Central memory CD4-positive, alpha-beta T cell (primary cell): ENCODE measurements at places on chromosomes 7 and 10.

DNA sequence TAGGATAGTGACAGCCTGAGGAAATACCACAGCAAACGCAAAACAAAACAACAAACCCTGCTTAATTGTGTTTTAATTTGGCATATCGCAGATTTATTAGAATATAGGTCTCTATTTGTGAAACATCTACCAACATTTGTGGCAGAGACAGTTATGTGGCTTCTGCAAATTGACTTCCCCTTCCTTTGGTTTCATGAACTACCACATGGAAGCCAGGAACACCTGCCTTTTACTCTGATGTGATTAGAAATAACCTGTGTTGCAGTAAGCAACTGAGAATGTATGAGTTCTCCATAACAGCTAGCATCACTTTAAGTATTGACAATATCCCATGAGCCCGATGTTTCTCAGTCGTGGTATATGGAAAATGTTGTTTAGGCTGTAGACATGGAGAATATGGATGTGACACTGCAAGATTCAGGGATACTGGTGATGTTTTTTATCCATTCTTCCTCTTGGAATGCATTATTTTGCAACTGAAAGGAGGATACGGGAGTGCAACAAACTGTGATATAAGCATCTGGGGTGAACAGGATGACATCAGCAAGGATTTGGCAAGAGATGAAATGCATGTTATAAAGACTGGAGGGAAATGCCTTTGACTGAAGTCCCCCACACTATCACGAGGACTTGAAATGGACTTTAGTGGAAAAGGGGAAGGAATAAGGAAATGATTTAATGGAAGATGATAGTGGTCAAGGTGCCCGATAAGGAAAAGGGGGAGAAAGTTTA is 95.9 kb downstream of the CUBN start:
- peak; percentile 3 for DNase-seq

DNA sequence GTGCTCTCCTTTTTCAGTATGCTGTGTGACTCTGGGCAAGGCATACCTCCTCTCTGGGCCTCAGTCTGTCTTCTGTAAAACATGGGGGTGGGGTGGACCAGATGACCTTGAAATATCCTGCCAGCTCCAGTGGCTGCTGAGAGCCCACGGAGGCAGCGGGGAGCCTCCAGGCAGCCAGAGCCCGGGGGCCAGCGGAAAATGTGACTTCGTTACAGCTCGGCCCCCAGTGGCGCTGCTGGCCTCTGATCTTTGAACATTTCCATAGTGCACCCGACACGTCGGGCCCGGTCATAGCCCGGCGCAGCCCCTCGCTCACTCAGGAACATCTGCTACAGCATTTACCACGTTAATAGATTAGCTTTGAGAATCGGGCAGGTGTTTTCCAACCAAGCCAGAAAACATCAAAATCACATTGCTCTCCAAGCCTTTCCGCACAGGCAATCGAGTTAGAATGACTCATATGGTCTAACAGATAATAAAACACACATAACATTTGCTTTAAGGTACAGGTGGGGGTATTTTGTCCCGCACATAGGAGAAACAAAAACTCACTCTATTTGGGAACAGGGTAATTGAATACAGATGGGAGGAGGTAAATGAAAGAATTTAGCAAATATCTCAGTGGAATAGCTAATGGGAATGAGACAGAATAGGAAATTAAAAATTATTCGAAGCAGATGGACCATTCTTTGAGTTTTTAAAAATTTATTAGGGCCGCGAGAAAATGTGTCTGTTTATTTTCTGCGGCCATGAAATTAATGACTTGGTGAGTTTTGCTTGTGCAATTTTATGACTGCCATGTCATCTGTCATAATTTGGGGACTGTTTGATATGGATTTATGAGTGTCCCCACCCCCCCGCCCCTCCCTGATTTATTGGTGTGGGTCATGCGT is 26.3 kb upstream of the COMTD1 start:
- DNase-seq = no peak

- no peak for DNase-seq
Observed at GRCh38 chr7:144527051-144527471, 123.6 kb upstream of the NOBOX start.

GRCh38 chr7:148191391-148192065 is 399.0 kb upstream of the C7orf33 start:
- no peak for DNase-seq

GRCh38 chr7:47179812-47180515 is 401.9 kb downstream of the TNS3 start:
- no peak for DNase-seq

DNA sequence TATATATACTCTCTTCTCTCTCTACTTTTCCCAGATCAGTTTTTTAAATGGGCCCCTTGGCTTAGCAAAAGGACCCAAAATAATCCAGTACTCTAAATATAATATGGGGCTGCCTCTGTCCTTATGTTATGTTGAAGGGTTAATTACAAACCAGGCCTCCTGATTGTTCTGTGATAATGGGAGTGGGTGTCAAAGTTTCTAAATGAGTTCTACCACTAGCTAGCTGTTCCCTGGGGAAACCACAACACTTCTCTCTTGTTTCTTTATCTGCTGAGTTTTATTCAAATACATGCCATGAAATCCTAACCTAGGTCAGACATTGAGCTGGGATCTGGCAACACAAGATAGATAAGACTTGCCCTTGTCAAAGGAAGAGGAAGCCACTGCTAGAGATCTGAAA is 3.8 kb downstream of the HTR5A start:
- no peak for DNase-seq

- no peak for DNase-seq
Observed at GRCh38 chr10:83880252-83880791, 259.0 kb upstream of the GHITM start.

DNA sequence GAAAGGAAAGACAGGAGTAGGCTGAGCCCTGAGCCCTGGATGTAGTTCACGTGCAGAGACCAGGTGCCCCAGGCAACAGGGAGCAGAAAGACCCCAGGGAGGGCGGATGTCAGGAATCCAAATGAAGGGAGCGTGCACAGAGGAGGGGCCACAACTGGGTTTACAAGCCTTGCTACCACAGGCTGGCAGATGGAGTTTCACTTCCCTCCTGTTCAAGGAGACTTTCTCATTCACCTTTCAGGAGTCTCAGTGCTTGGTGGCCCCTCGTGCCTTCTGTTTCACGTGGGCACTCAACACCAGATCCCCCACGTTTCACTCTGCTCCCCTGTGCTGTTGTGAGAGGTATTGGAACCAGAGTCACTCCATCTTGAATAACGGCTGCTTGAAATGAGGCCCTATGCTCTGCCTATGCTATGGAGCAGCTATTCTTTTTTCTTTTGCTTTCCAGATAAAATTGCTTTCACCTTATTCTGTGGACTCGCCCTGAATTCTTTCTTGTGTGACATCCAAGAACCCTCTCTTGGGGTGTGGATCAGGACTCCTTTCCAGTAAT is 601.4 kb upstream of the IGFBP3 start:
- DNase-seq = no peak

DNA sequence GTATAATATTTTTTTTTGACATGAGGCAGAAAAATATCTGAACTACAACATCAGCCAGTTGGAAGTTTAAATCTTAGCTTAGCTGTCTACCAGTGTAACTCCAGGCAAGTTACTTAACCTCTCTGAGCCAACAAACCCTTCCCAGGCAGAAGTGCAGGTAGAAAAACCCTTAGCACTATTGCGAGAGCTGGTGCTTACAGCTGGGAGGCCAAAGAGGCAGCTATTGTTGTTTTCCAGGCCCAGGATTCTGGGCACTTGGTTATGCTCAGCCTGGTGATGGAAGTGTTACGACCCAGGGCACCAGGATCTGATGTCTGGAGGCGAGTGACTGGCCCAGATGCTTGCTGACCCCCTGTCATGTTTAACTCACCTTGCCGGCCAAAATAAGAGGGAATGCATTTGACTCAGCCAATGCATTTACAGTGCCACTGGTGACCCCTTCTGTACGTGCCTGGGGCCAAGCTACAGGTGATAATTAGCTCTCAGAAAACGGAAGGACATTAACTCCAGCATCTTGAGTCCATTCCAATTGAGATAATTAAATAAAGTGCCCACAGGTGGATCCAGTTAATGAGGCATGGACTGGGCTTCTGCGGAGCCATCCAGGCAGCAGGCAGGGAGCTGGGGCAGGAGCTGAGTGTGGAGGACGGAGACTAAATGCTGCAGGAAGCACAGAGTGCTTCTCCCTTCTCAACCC is 126.5 kb upstream of the HABP2 start:
- DNase-seq = no peak

- DNase-seq = no peak
Observed at GRCh38 chr7:14698239-14698638, 204.3 kb downstream of the DGKB start.

DNA sequence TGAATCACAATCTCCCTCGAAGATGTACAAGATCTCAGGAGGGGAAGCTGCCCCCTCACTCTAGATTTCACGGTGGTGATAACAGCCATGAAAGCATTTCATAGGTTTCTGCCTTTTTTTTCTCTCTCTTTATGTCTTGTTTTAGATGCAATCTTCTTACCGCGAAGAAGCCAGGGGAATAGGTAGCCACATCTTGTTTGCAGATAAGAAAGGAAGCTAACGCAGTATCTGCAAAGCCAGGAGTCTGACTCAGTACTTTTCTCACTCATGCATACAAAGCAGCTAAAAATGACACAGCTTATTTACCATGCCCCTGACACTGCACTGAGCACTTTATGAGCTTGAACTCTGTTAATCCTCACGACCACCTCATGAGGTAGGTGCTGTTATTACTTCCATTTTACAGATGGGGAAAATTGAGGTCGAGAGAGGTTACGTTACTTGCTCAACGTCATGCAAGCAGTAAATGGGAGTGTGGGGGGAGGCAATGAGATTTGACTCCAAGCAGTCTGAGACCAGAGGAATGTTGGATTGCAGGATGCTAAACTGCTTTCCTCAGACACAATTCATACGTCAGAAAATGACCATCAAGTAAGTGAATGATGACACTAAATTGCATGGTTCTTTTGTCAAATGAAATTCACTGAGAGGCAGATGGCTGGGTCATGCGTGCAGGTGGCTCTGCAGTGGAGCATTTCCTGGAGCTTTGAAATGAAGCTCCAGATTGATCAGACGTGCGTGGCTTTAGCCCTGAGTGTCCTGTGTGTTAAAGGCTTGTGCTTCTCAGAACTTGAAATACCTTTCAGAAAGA is 3.3 kb downstream of the MAP3K8 start:
- DNase-seq = peak; percentile 69

DNA sequence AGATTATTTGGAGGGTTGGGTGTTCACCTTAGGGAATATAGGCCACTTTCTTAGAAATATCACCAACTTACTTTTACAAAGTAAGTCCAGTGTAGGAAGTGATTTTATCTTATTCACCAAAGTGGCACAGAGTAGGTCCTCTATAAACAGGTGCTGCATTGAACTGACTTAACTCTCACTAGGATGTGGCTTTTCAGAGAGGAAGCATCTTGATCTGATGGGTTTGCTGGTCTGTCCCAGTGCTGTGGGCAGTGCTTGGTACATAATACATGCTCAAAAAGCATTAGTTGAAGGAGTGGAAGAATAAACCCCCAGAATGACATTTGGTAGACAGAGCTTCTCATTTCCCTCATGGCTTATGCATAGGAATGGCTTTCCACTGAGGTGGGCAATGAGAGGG is 334.7 kb downstream of the LRMDA start:
- DNase-seq = no peak

GRCh38 chr7:158476331-158476932 is 111.2 kb downstream of the PTPRN2 start:
- DNase-seq = no peak

DNA sequence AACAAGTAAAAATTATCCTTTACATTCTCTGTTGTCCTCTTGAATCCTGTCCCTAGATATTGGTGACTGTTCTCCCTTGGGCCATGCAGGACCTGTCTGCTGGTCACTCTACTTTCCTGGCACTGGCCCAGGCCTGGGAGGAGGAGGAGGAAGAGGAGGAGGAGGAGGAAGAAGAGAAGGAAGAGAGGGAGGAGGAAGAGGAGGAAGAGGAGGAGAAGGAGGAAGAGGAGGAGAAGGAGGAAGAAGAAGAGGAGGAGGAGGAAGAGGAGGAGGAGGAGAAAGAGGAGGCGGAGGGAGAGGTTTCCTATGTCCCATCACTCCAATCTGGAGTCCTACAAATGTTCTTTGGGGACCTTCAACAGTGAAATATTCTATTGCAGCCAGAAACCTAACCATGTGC is 97.3 kb upstream of the NAMPT start:
- no peak for DNase-seq

DNA sequence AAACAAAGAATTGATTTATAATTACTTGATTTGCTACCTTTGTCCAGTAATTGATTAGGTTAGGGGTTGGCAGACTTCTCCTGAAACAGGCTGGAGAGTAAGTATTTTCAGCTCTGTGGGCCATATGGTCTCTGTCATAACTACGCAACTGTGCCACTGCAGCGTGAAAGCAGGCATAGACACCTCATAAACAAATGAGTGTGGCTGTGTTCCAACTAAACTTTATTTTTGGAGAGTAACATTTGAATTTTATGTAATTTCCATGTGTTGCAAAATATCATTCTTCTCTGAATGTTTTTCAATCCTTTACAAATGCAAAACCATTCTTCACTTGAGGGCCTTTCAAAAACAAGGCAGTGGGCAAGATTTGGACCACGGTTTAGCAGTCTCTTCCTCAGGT is 76.9 kb downstream of the GALNT17 start:
- DNase-seq = no peak

DNA sequence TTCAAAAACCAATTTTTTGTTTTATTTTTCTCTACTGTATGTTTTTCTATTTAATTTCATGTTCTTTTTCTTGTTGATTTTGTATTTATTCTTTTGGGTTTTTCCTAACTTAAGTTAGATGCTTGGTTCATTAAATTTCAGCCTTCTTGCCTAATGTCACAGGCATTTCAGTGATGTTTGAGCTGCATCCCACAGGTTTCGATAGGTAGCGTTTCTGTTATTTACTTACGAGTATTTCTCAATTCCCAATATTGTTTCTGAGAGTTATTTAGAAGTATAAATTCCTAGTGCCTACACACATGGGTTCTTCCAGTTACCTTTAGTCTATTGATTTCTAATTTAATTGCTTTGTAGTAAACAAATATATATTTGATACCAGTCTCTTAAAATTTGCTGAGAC is 18.2 kb downstream of the PROSER2 start:
- DNase-seq = no peak

DNA sequence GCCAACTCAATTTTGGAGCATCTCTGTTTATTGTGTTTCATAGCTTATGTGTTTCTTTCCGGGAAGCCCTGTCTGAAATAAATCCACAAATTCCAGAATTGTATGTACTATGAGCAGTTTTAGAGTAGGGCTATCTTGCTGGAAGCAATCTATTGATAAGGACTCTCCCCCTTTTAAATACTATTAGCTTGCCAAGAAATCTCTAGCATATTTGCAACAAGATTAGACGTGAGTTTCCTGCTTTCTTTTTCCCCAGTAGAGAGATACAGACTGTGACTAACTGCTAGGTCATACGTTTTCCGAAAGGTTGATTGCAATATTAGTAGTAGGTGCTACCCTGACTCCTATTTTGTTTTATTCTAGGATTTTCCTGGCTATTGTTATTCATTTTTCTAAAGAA is 277.0 kb downstream of the MALRD1 start:
- DNase-seq = no peak
